Thyroid gland (tissue), 4 donors: ENCODE measurements at places on chromosomes 5 and 9. TPM values are rescaled to one million over a fixed set of nuclear protein-coding genes. Genes with fewer than 3 reads are reported as not detected.

The ARL14EPL gene
- total RNA-seq: not detected

The RNF183 gene
- total RNA-seq: not detected

DNA sequence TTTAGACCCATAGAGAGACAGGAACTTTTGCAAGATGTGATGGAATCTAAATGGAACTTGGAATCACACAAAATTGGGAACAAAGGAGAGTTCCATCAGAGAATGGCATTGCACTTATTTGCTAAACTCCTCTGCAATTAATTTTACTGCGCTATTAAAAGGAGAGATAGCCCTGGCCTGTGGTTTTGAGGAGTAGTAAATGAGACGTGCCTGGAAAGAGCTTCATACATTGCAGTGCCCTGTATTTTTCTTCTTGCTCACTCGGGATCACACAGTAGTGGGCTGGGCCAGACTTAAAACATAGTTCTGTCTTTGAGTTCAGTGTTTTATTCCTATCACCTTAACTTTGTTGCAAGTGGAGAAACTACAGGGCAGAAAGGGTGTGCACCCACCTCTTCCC, 94.4 kb upstream of the SLC27A6 start:
- no peaks in the 10 kb centered on the region for H3K36me3 ChIP-seq
- H3K27me3 ChIP-seq: no peaks in the 10 kb centered on the region
- H3K4me3 ChIP-seq: no peak overlapping the region
- H3K27ac ChIP-seq: no peak overlapping the region
- no peaks in the 10 kb centered on the region for H3K4me1 ChIP-seq

- no peaks in the 10 kb centered on the region for H3K27me3 ChIP-seq
- no peak overlapping the region for H3K4me3 ChIP-seq
- H3K4me1 ChIP-seq: no peaks in the 10 kb centered on the region
- DNase-seq: no peak
- H3K36me3 ChIP-seq: no peaks in the 10 kb centered on the region
Measured at GRCh38 chr5:103218164-103218563, 40.4 kb upstream of the MACIR start.

DNA sequence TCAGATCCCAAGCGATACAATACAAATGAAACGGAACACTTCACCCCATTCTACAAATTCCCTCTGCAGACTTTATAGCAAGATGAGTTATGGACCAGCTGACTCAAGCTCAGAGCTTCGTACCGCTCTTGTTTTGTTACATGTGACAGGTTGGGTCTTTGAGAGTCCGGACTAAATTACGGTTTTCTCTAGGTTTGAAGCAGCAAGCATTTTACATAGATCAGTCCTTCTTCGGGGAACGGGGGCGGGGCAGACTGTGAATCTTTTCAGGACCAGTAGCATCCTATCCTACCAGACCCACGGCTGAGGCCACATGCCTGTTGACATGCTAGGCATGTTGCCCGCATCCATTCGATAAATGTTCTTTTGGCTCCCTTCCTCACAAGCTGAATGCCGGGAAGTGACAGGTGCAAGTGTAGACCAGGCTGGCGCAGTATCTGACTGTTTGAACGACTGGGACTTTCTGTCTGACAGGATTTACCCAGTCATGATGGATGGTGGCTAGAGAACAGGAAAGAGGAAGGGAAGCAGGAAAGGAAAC, 811.0 kb upstream of the GRAMD2B start:
- no peak overlapping the region for H3K4me3 ChIP-seq
- DNase-seq: peak; percentile 7
- no peaks in the 10 kb centered on the region for H3K36me3 ChIP-seq
- no peak overlapping the region for H3K27ac ChIP-seq

The CMYA5 gene
- total RNA-seq: 19.6 TPM

DNA sequence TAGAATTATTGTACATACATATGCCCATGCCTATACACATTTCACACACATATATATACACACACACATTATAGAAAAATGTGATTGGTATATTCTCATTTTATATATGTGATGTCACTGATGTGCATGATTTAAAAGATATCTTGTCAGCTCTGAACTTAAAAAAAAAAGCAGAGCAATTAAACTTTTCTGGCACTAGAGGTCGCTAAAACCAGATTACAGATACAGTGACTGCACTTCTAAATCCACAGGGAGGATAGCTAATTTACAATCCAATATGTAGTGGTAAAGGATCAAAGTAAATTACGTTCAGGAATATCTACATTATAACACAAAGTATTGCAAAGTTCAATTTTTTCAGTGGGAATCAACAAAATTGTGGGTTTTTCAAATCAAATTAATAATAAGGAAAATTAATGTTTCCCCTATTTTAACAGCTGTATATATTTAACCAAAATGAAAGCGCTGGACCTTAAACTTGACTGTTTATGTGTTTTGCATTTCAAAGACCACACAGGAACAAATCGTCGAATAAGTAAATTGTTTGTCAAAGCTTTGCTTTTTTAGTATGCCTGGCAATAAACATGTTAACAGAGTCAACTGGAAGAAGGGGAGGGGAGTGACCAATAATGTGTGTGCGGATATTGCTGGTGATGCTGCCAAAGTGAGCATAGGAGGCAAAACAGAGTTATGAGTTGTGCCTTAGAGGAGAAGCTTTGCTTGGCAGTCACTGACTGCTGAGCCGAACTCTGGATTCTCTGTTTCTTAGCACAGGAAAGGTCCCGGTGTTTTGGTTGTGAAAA, 1201.4 kb upstream of the C9orf72 start:
- H3K27ac ChIP-seq: no peak overlapping the region
- H3K4me1 ChIP-seq: peaks cover 4% of the 10 kb centered on the region
- H3K4me3 ChIP-seq: no peak overlapping the region
- no peaks in the 10 kb centered on the region for H3K27me3 ChIP-seq

The C7 gene
- 167 TPM for total RNA-seq

DNA sequence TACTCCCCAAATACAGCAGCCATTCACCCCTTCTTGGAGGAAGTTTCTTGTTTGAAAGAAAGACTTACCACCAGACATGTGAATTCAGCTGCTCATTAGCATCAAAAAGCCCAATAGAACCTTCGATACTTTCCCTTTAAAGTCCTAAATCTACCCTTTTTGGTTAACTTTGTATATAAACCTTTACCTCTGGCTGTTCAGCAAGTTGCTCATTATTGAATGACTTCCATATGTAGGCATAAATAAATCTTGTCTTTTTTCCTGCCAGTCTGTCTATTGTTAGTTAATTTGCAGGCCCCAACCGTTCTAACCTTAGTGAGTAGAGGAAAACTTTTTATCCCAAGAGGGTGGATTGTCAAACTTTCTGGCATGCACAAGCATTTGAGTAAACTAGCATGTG, 27.9 kb upstream of the FBXL17 start:
- H3K4me1 ChIP-seq: no peaks in the 10 kb centered on the region
- H3K27me3 ChIP-seq: no peaks in the 10 kb centered on the region
- no peak overlapping the region for H3K4me3 ChIP-seq
- no peak overlapping the region for H3K27ac ChIP-seq
- no peak for DNase-seq

DNA sequence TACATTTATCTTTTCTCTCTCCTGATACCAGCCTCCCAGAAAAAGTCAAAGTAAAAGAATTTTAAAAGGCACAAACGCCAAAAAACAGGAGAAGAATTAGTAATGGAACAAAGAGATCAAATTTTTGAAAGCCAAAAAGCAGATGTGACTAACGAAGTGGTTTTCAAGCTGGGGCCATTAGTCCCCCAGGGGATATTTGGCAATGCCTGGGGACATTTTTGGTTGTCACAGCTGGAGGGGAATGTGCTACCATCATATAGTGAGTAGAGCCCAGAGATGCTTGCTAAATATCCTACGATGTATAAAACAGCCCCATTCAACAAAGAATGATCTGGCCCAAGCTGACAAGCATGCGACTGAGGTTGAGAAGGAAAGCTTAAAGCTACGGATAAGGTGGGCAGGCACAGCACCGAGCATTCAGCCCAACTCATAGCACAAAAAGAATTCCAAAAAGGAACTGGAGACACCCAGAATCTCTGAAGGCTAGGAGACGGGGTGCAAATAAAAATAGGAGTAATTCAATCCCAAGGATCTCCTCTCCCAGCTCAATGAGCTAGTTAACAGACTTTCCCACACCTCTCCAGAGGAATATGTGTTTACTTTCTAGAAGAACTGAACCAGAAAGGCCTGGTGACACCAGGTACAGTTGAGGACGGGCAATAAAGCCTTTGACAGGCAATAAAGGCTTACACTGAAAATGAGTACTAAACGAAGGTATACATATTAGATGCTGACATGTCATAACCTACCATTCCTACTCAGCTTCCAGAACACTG, 269.0 kb downstream of the DENND1A start:
- peak overlapping the region; percentile 3 for H3K27ac ChIP-seq
- H3K36me3 ChIP-seq: no peaks in the 10 kb centered on the region
- DNase-seq: no peak
- H3K4me1 ChIP-seq: peaks cover 24% of the 10 kb centered on the region

DNA sequence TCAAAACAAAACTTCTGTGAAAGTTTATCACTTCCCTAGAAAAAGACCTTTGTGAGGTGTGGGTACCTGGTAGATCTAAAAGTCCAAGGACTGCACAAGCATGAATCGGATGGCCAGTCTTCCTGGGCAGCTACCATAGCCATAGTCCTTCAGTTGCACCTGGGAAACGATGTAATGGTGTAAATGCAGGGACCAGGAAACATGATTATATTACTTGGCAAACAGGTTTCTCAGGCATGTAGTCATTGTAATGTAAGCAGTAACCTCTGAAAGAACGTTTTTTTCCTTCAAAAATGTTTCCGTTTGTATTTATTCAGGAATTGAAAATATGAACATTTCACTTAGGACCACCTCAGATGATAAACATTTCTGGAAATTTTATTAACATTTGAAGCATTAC, 433.4 kb downstream of the DTWD2 start:
- no peak for DNase-seq
- no peak overlapping the region for H3K4me3 ChIP-seq
- H3K4me1 ChIP-seq: no peaks in the 10 kb centered on the region
- no peaks in the 10 kb centered on the region for H3K36me3 ChIP-seq
- no peak overlapping the region for H3K27ac ChIP-seq
- H3K27me3 ChIP-seq: no peaks in the 10 kb centered on the region

The SH3RF2 gene
- 20.8 TPM for total RNA-seq

- H3K4me1 ChIP-seq: no peaks in the 10 kb centered on the region
- DNase-seq: no peak
- H3K36me3 ChIP-seq: peaks cover 46% of the 10 kb centered on the region
- H3K27ac ChIP-seq: no peak overlapping the region
- H3K4me3 ChIP-seq: no peak overlapping the region
- H3K27me3 ChIP-seq: no peaks in the 10 kb centered on the region
Measured at GRCh38 chr9:125361837-125362531, 100.4 kb downstream of the GAPVD1 start.

DNA sequence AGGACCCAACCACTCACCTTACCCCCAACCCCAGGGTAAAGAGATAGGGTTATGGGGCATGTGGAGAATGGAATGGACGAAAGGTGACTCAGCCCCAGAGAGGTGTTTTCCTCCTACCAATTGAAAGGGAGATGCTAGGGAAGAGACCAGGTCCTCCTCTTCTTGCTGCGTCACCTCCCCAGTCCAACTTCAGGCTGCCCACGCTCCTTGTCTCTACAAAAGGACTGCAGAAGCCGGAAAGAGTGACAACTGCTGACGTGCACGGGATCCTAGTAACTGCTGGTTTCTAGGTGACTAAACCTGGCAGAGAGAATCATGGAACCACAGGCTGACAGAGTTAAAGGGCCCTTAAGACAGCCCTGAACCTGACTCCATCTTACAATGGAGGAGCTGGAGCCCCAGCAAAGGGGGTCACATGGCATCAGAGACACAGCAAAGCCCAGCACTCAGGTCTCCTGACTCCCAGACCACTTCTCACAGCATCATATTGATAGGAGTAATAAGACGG, 2.2 kb downstream of the GPX3 start:
- H3K27ac ChIP-seq: peak overlapping the region; percentile 92
- H3K4me1 ChIP-seq: peaks cover 74% of the 10 kb centered on the region
- peak overlapping the region; percentile 1 for H3K4me3 ChIP-seq
- peak; percentile 57 for DNase-seq
- H3K36me3 ChIP-seq: peaks cover 60% of the 10 kb centered on the region

- no peak overlapping the region for H3K27ac ChIP-seq
- H3K36me3 ChIP-seq: no peaks in the 10 kb centered on the region
- DNase-seq: peak; percentile 35
- no peaks in the 10 kb centered on the region for H3K4me1 ChIP-seq
- H3K4me3 ChIP-seq: no peak overlapping the region
- H3K27me3 ChIP-seq: no peaks in the 10 kb centered on the region
Measured at GRCh38 chr9:112705768-112706427, 12.0 kb downstream of the INIP start.

The PRXL2C gene
- 16.7 TPM for total RNA-seq

The GABRA1 gene
- total RNA-seq: not detected

DNA sequence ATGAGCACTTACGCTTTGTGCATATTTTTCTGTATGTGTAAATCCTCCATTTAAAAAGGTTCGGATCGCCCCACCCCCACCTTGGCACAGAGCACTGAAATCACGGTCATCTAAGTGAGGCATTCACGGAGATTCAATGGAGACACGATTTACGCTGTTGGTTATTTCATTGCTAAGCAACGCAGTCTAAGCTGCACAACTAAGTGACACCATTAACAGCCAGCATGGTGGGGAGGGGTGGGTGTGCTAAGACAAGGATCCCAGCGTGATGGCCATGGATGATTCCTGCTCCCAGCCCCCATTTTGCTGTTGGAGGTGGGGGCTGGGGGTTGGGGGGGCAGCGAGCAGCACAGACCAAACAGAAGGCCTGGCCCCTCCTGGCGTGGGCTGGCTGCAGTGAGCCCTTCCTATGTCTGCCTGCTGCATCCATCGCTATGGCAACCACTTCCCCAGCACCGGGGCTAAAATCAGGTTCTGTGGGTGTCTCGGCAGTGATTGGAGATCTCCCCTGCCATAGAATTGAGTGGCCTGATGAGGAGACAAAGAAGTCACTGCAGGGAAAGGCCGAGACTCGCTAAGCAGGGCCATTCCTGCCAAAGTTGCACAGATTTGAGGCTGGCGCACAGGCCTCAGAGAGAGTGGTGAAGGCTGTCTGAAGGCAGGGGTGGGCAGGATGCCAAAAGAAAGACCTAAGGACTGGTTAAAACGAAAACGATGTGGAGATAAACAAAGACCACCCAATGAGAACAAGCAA, 14.3 kb upstream of the MARCHF6 start:
- no peaks in the 10 kb centered on the region for H3K36me3 ChIP-seq
- no peak for DNase-seq

- H3K36me3 ChIP-seq: no peaks in the 10 kb centered on the region
- no peak overlapping the region for H3K27ac ChIP-seq
- no peak for DNase-seq
- H3K4me3 ChIP-seq: no peak overlapping the region
Measured at GRCh38 chr5:143515829-143516228, 112.3 kb upstream of the NR3C1 start.
